Stimulated activated memory B cell treated with anti-CD40 and anti-IgM and Interleukin-4, amounts not matched to agents 10 μg/mL and 1 μg/mL and 100 μg/mL, for 72 hours (primary cell): ENCODE measurements at places on chromosomes 2 and 18.

GRCh38 chr2:168355121-168355520 lies 101.0 kb upstream of the CERS6 start:
- H3K4me3 ChIP-seq = no peak overlapping the region
- H3K27me3 ChIP-seq = no peaks in the 10 kb centered on the region
- no peak overlapping the region for H3K27ac ChIP-seq
- H3K36me3 ChIP-seq = no peaks in the 10 kb centered on the region
- ATAC-seq = peak; percentile 46
- H3K4me1 ChIP-seq = no peaks in the 10 kb centered on the region

DNA sequence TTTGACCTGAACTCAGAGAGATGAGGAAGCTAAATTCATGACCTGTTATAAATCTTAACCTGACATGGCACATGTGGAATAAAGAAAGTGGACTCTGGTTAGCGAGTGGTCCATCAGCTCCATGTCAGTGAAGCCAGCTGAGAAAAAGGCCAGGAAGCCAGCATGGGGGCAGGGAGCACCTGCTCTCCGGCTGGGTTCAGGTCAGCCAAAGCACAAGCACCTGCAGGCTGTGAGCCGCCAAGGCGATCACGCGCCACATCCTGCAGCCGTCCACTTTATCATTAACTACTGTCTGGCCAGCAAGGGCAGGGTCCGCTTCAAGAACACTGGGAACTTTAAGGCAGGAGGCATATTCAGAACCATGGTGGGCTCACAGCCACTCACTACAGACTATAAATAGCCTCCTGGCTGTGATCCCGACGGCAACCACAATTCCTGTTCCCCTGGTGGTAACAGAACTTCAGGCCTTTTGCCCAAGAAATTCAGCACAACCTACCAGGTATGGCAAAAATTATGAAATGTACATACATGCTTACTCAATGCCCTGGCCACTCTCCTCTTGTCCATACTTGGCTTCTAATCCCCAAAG lies 35.5 kb downstream of the ACVR1 start:
- no peak overlapping the region for H3K27ac ChIP-seq
- no peaks in the 10 kb centered on the region for H3K27me3 ChIP-seq
- no peak for ATAC-seq
- H3K36me3 ChIP-seq = peaks cover 39% of the 10 kb centered on the region
- H3K4me1 ChIP-seq = peaks cover 22% of the 10 kb centered on the region

DNA sequence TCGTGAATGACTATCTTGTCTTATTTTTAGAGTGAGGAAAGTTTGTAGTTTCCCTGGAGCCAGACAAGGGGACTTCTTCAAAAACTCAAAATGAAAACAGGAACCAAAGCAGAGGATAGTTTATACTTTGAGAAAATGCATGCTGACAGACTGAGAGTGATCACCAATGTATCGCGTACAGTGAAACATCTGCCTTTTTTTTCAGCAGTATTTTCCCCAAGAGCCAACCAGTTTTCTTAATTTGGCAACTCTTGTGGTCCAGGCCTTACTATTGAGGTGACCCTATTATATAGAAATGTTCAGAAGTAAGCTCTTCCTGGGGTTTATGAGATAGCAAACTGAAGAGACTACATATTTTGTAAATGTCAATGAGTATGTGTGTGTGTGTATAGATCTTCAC lies 153.7 kb upstream of the VRK2 start:
- ATAC-seq = peak; percentile 93
- H3K4me1 ChIP-seq = peaks cover 39% of the 10 kb centered on the region
- peak overlapping the region; percentile 90 for H3K27ac ChIP-seq
- H3K4me3 ChIP-seq = peak overlapping the region; percentile 56
- H3K27me3 ChIP-seq = no peaks in the 10 kb centered on the region
- no peaks in the 10 kb centered on the region for H3K36me3 ChIP-seq

- H3K4me1 ChIP-seq = no peaks in the 10 kb centered on the region
- H3K4me3 ChIP-seq = no peak overlapping the region
- no peak for ATAC-seq
These were observed 18.8 kb downstream of the ZNF385B start for GRCh38 chr2:179842498-179843153.

DNA sequence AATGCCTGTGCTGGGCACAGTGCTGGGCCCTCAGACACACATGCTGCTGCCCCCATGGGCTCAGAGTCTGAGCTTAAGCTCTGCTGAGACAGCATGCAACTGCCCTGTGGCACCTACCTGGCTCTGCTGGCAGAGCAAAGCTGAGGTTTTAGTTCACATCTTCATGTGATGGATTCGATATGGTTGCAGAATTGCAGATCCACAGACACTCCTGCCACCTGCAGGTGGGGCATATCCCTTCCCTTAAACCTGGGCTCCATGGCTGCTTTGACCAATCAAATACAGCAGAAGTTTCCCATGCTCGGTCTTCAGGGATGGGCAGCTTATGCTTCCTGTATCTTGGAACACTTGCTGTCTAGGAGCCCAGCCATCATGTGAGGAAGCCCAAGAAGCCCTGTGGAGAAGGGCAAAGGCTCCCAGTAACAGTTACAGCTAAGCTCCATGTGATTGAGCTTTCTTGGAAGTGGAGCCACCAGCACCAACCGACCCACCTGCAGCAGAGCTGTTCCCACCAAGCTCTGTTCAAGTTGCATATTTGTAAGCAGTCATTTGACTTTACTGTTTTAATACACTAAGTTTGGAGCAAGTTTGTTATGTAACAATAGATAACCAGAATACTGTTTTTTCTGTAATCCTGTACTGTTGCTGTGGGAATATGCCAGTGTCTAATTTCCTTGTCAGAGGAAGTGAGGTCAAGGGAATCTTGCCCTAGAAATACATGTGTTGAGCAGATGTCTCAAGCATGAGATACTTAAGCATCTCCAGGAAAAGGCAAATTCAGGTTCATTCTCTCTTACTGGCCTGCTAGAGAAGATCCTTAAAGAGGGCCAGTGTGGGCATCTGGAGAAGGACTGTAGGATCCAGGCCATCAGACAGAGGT lies 79.3 kb downstream of the SH3RF3 start:
- no peaks in the 10 kb centered on the region for H3K36me3 ChIP-seq
- no peak overlapping the region for H3K4me3 ChIP-seq
- peaks cover 31% of the 10 kb centered on the region for H3K27me3 ChIP-seq
- H3K4me1 ChIP-seq = peaks cover 8% of the 10 kb centered on the region
- no peak overlapping the region for H3K27ac ChIP-seq

DNA sequence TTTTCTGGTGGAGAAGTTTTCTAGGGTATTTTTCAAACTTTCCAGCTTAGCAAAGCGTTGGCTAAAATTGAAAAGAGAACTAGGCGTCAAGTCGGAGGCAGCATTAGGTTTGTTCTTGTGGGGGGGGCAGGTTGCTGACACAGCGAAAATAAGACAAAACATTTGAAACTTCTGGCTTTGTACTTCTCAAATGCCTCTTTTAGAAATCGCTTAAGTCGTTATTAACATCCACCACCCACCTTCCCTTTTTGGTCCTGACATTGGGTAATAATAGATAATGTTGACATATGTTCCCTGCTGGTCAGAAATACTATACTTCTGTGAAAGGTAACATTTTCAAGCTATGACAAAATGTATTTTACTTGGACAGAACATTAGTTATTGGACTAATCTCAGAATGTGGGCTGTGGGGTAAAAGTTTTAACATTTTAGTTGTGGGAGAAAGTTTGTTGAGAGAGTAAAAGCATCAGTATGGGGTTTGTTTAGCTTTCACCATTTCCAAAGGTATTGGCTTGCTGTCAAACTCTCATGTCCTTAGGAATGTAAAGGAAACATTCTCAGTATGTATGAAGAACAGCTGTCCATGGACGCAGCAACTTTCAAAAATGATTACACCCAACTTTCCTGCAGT lies 88.1 kb upstream of the ZEB2 start:
- peaks cover 31% of the 10 kb centered on the region for H3K4me1 ChIP-seq
- ATAC-seq = peak; percentile 78
- H3K36me3 ChIP-seq = no peaks in the 10 kb centered on the region
- peak overlapping the region; percentile 46 for H3K4me3 ChIP-seq

DNA sequence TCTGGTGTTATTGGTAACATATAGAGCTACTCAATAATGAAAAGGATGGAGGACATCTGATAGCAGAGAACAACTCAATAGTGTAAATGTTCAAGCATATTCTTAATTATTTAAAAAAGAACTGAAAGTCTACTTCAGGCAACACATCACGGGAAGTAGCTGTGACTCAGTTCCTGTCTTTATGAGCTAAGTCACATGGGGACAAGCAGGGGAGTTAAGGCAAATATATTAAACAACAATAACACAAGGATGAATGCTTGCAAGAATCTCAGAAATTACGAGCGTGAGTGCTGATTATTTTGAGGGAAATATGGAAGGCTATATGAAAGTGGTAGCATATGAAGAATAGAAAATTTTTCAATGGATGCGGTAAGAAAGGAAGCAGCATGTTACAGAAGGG lies 4.0 kb upstream of the HNMT start:
- peaks cover 24% of the 10 kb centered on the region for H3K27me3 ChIP-seq
- H3K4me1 ChIP-seq = no peaks in the 10 kb centered on the region
- no peak overlapping the region for H3K27ac ChIP-seq
- H3K36me3 ChIP-seq = no peaks in the 10 kb centered on the region

DNA sequence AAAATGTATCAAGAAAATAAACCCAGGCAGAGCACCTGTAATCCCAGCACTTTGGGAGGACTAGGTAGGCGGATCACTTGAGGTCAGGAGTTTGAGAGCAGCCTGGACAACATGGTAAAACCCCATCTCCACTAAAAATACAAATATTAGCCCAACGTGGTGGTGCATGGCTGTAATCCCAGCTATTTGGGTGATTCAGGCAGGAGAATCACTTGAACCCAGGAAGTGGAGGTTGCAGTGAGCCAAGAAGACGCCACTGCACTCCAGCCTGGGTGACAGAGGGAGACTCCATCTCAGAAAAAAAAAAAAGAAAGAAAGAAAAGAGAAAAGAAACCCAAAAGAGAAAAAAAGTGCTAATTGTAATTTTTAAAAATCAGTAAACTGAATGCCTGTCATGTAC lies 41.4 kb downstream of the DDX18 start:
- no peaks in the 10 kb centered on the region for H3K4me1 ChIP-seq
- no peaks in the 10 kb centered on the region for H3K36me3 ChIP-seq
- no peak overlapping the region for H3K4me3 ChIP-seq

- peaks cover 23% of the 10 kb centered on the region for H3K27me3 ChIP-seq
- no peak overlapping the region for H3K27ac ChIP-seq
- ATAC-seq = no peak
These were observed 27.0 kb upstream of the LPIN1 start for GRCh38 chr2:11719230-11719977.
